Kidney (tissue), 22 donors: ENCODE measurements at places on chromosomes 11 and 22. TPM values are rescaled to one million over a fixed set of nuclear protein-coding genes. Genes with fewer than 3 reads are reported as not detected.

GRCh38 chr11:14956111-14956510, 16.0 kb downstream of the CALCA start:
- no peak for DNase-seq

- DNase-seq = no peak
Observed at GRCh38 chr11:11988099-11988651, 20.3 kb downstream of the DKK3 start.

DNA sequence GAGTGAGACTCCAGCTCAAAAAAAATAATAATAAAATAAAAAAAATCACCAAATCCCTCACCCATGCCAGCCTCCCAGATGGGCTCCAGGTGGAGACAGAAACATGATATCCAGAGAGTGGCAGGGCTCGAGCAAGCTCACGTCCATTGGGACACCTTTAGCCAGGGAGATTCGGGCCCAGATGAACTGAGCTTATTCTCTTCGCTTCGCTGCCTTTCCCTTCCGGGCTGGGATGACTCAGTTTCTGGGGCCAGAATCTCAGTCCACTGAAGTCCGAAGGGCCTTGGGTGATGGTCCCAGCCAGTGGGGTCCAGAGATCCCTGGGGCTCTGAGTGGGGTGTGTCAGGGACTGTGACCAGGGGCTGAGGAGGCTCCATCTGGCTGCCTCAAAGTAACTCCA, 23.0 kb upstream of the MYEOV start:
- peak; percentile 60 for DNase-seq

DNA sequence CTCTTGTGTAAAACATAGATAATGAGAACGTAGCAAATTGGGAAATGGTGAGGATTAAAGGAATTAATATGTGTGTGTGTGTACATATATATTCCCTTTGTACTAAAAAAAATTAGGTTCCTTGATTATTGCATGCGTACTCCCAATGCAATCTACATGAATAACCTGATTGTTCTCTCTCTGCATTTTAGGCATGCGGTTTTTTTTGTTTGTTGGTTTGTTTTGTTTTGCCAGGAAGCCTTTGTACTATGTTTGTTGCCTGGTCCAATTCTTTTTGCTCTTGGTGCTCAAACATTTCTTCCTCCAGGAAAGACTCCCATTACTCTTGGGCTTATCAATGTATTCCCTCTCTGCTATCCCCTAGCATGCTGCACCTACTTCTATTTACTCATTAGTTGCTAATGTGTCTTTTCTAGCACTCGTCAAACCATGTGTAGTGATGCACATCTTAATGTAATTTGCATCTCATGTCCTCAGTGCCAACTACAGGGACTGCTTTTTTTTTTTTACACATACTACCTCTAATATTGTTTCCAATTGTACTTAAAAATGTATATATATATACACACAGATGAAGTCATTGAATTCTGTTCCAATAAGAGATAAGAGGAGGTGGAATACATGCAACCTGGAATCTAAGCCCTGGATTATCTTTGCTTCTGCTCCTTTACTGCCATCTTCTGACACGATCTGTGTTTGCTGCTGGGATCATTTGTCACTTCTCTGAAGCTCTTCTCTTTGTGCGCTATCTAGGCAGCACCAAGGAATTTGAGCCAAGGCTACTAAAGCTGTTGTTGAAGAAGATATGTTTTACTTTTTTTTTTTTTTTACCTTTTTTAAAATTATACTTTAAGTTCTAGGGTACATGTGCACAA, 197.2 kb upstream of the ANO3 start:
- peak; percentile 64 for DNase-seq

DNA sequence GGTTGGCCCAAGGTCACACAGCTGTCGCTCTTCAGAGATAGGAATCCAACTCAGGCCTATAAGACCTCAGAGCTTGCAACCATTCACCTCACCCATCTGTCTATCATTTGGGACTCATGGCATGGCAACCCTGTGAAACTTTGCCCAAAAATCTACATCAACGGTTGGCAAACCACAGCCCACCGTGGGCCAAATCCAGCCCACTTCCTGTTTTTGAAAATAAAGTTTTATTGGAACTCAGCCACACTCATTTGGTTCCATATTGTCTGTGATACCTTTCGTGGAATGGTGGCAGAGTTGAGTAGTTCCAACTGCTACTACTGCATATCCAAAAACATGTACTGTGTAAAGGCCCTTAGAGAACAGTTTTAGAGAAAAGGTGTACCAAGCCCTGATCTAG, 307.8 kb downstream of the MN1 start:
- no peak for DNase-seq

- no peak for DNase-seq
Observed at GRCh38 chr22:46346680-46347405, 11.3 kb downstream of the TRMU start.

- no peak for DNase-seq
Observed at GRCh38 chr11:32905028-32905667, 12.5 kb downstream of the QSER1 start.

DNA sequence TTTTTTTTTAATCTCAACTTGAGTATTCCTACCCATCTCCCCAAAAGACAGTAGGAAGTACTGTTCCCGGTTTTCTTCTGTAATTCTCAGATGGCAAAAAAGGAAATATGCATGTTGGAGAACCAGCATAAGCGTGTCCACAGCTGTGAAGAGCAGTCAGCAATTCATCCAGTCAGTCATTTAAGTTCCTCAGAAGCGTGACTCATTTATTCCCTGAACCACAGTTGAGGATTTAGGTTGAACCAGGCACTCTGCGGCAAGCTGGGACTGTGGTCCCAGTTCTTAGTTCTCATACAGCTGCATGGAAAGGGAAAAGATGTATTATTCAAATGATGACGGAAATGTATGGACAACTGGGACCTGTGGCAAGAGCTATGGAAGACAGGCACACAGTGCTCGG, 61.0 kb upstream of the MYO18B start:
- no peak for DNase-seq

DNA sequence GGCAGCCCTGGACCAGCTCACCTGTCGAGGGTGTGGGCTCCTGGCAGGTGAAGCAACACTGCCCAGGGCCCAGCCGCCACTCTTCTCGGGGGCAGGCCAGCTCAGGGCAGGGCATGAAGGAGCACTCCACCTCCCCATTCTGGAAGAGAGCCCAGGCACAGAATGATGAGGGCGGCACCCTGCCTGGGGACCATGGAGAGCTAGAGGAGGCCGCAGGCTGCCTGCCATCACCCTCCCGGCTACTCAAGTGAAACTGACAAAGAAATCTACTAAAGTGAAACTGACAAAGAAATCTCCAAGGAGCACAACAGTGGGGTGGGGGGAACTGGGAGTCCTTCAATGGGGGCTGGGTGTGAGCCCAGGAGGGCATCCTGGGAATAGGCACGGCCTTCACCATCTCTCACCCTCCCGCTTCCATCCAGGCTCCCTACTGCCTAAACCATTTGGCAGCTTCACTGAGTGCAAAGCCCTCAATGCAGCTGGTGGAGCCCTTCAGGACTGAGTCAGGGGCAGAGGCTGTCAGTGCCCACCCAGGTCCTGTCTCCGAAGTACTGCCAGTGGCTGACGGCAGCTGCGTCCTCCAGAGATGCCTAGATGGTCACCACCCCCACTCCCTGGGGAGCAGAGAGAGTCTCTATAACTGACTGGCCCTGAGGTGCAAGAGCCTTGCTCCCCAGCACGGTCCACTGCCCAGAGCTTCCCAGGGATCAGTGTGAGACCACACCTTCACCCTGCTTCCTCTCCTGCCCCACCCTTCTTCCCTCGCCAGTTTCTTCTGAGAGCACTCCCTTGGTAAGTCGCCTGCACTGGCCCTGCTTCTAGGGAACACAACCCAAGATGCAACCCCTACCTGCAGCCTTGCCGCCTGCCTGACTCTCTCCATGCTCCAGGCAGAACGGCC, 21.7 kb downstream of the VWCE start:
- no peak for DNase-seq

DNA sequence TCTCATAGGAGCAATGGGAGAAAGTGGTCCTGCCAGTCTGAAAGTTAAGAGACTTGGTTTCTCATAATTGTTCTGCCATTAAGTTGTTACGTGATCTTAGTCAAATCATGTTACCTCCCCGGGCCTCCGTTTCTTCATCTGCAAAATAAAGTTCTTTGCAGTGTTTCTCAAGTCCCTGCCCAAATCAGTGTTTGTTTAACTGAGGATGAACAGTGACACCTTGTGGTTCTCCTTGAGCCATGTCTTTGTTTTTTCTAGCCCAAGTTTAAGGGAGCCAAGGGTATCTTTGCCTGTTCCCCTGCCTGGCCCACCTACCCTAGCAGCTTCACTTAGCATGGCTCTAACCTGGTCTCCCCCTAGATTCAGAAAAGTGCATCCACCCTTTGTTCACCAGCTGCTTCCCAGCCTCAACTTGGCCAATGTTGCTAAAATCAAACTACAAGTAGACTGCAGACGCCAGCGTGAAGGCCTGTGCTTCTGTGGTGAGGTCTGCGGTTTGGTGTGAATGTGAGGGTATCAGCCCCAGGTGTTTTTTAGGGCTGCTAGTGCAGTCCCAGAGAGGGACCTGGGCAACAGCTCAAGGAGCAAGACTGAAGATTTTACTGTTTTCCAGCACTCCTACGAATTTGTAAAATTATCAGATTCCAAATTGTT, 35.5 kb downstream of the FZD4 start:
- DNase-seq = peak; percentile 48

GRCh38 chr11:27722117-27722952, 22.1 kb upstream of the BDNF start:
- peak; percentile 38 for DNase-seq

DNA sequence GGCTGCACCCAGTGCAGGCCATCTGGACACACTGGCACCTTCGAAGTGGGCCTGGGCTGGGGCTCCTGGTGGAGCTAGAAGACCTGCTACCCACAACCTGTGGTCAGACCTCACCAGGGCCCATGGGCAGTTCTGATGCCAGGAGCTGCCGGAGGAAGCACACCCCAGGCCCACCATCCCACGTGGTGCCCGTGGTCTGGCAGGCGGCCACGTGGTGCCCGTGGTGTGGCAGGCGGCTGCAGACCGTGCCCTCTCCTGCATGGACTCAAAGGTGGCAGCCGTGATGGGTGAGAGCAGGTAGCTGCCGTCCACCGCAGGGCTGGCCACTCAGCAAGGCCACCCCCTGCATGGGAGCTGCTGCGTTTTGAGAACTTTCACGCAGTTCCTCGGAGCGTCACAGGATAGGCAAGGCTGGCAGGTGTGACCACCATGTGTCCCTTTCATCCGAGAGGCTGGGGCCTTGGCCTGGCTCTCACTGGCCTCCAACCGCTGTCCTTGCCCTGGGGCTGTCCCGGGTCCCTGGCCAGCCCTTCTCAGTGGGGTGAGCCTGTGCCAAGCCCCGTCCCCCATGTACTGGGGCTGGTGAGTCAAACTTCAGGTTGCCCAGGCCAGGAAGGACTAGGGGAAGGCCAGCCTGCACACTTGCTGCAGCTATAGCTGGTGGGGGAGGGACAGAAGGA, 3.9 kb upstream of the IL17REL start:
- no peak for DNase-seq

DNA sequence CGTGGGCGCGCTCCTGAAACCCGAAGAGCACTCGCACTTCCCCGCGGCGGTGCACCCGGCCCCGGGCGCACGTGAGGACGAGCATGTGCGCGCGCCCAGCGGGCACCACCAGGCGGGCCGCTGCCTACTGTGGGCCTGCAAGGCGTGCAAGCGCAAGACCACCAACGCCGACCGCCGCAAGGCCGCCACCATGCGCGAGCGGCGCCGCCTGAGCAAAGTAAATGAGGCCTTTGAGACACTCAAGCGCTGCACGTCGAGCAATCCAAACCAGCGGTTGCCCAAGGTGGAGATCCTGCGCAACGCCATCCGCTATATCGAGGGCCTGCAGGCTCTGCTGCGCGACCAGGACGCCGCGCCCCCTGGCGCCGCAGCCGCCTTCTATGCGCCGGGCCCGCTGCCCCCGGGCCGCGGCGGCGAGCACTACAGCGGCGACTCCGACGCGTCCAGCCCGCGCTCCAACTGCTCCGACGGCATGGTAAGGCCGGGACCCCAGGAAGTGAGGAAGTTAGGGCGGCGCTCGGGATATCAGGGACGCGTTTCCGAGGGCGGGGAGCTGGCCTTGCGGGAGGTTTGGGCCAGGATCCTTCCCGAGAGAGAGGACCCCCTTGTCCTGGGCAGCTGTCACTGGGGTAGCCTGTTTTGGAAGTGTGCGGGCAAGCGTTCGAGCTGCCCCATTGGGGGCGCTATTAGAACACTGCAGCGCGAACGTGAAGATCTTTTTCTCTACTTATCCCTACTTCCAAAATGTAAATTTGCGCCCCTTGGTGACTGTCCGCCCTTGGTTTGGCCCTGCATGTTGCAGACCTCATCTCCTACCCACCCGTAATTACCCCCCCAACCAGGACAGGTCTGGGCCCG, 796 bp downstream of the MYOD1 start:
- DNase-seq = peak; percentile 59

- no peak for DNase-seq
Observed at GRCh38 chr11:116993599-116993998, 104.6 kb downstream of the SIK3 start.

GRCh38 chr11:23079382-23079813, 219.1 kb upstream of the CCDC179 start:
- peak; percentile 44 for DNase-seq

GRCh38 chr11:115871161-115871760, 367.0 kb upstream of the CADM1 start:
- no peak for DNase-seq

GRCh38 chr22:41532908-41533825, 11.1 kb downstream of the POLR3H start:
- DNase-seq = peak; percentile 76

The PRDM10 gene
- 1.5 TPM for polyA plus RNA-seq

The SYT13 gene
- polyA plus RNA-seq = 16.4 TPM

The C11orf42 gene
- polyA plus RNA-seq = not detected

The FAM111B gene
- polyA plus RNA-seq = 0.17 TPM
